ENCODE measurements at places on chromosomes 2 and 18.
A peak's percentile ranks its signal among the peaks of the same experiment; 100 is the strongest.

DNA sequence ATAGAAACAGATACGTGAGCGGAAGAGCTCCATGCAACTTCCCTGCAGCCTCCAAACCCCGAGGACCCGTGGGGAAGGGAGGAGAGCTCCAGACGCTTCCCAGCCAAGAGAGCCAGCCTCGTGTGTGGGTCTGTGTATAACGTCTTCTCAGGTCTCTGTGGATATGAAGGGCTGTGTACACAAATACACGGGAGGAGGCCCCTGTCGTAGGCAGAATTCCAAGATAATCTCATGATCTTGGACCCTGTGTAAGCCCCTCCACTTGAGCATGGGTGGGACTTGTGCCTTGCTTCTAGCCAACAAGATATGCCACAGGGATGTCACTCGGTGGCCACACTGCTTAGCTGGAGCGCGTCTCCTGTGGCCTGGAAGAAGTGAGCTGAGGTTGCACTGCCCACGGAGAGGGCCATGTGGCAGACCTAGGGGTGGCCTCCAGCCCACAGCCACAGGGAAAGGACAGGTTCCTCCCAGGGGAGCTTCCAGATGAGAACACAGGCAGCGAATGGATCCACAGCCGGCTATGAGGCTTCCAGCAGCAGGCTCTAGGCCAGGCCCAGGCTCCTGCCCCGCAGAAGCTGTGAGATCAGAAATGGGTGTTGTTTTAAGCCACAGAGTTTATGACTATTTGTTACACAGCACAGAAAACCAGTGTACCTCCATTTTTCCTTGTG, 15.6 kb upstream of the KLF11 start:
- DNase-seq: no peak

DNA sequence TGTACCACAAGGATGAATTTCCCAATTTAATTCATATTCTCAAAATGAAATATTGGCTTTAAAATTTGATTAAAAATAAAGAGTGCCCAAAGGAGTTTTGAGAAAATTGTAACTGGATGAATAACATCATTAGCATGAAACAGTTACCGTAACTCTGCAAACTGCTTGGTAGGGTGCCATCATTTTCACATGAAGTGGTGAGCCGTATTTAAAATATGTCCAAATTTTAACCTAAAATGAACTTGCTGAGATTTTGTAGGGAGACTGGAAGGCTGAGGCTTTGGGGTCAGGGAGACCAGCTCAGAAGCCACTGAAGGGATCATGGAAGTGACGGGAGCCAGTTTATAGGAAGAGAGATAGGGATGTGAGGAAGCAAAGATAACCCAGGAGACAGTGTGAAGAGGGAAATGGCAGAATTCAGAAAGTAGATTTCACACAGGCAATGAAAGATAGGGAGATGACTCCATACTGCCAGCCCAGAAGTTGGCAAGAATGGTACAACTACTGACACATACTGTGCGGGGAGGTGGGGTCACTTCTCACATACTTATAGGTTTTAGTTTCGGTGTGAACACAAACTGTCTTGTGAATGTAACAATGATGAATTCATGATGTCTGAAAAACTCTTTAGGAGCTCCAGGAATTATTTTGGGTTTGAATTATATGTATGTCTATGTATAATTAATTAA, 53.8 kb downstream of the EFEMP1 start:
- DNase-seq: no peak

- DNase-seq: no peak
Measured at GRCh38 chr18:3495691-3496430, 45.9 kb downstream of the TGIF1 start.

GRCh38 chr2:19819097-19820065, 82.4 kb downstream of the TTC32 start:
- DNase-seq: no peak

DNA sequence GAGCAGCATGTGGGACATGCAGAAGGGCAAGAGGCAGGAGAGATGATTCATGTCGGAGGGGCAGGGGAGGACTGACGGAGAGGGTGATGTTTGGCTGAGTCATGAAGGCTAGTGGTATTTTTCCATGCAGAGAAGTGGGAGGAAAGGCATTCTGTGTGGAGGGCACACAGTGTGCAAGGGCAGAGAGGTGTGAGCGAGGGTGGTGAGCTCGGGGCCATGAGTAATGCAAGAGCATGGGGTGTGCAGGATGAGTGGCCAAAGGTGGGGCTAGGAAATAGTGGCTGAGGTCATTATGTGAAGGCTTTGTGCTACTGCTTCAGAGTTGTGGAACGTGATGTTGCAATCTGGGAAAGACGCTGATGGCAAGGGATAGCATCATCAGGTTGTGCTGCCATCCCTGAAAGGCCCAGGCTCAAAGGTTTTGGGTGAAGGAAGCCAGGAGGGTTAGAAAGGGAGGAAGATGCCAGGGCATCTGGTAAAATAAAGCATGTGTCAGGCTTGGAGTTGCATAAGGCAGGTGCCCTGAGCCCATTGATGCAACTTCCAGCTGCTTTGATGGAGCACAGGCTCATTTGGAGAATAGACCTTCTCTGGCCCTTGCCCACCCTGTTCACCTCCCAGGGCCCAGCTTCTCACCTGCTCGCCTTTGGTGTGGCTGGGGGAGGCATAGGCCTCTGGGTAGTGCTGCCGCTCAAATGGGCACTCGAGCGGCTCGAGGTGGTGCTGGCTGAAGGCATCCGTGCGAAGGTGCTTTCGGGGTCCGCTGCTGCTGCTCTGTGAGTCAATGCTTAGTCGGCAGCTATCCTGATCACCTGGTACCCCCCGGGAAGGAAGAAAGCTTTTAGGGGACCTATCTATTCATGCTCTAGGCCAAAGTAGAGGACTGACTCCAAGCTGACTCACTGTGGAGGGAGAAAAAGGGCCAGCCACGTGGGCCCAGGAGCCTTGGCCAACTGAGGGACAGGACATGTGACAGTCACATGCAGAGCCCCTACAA, 37.5 kb downstream of the PAX8 start:
- peak; percentile 72 for DNase-seq

- DNase-seq: no peak
Measured at GRCh38 chr2:47043142-47043890, 111.8 kb downstream of the STPG4 start.

- no peak for DNase-seq
Measured at GRCh38 chr2:145323512-145323911, 803.6 kb upstream of the ZEB2 start.

DNA sequence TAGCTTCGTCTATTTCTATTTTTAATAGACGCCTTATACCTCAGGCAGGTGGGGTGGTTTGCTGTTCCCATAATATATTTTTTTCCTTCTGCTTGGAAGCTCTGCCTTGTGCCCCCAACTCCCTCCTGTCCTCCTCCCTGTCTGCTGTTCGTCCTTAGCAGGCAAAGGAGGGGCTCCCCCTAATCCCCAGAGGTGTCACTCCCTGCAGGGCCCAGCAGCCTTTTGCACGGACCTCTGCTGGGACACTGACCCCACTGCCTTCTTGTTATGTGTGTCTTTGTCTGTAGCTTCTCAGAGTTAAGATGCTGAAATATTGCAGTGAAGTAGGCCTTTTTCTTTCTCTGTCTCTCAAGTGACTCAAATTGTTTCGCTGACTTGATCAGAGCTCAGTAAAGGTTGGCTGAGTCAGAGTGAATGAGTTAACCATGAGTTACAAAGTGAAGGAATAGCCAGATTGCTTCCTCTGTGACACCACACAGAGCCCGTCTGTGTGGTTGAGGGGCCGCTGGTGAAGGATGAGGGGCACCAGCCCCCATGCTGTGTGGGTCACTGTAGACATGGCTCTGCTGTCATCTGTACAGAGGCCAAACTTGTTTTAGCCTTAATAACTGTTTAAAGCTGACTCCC, 47.7 kb downstream of the PRKCE start:
- no peak for DNase-seq

DNA sequence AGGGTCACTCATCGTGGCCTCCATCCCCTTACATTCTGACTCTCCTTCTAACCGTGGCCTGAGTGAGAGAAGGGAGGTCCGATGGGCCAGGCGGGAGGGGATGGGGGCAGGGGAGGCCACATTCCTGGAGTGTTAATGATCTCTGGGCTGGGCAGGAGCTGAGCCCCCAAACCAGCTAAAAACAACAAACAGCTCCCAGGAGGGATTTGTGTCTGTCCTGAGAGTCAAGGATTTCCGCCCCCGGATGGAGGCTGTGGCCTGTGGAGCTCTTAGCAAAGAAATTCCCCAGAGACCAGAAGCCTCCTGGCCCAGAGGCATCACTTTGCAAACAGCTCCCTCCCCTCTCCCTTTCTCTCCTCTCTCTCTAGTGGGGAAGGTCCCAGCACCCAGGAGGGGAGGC, 23.5 kb downstream of the EMX1 start:
- no peak for DNase-seq

DNA sequence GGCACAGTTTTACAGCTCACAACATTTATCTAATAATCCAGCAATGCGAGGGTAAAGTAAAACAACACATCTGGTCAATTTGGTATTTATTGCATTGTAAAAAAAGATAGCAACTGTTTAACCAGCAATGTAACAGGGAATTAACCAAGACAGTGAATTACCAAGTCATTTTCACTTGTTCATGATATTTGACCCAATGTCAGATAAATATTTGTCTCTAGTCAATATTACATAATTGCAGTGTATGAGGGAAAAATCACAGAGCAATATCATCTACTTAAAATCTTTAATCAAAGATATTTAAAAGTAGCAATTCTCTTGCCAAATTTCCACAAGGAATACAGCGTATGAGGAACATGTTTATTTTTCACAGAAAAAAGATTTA, 1265.1 kb upstream of the CHAC2 start:
- no peak for DNase-seq

GRCh38 chr2:225282858-225283710, 116.4 kb upstream of the NYAP2 start:
- DNase-seq: peak; percentile 2

- no peak for DNase-seq
Measured at GRCh38 chr2:157831573-157832315, 44.4 kb downstream of the ACVR1 start.

DNA sequence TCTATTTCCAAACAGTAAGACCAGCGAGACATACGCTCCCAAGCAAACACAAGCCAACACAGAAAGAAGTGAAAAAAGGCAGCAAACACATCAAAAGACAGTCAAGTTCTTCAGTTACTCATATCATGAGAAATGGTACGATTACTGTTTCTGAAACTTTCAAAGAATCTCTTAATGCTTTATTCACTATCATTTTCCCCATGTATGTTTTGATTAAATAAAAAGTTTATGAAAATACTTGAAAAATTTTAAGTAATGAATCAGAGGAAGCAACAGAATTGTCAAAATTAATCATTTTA, 114.9 kb downstream of the HDAC4 start:
- no peak for DNase-seq

DNA sequence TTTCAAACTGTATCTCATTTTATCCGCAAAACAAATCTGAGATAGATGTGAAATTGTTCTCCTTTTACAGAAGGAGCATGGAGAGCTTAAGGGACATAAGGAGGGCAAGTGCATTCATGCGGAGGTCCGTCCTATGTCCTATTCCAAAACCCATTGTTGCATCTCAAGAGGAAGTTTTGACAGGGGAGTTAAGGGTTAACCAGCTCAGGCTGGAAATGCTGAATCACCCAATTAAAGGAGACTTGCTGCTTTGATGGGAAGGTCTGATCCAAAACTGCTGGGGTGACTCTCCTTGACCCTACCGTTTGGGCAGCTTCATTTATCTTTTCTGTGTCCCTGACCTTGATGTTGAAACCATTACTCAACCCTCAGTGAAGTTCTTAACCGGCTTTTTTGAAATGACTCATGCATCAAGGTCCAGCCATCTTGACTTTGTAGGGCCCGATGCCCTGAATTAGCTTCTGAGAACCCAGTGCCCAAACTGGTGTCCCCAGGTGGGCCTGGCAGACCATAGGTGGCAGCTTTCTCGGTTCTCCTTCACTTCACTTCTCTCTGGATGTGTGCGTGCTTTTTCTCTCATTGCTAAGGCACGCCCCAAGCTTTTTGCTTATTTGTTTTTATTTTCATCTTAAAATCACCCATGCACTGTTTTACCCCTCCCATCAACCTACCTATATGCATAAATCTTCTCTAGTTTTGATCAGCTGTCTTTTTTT, 15.9 kb upstream of the TXNDC2 start:
- no peak for DNase-seq

DNA sequence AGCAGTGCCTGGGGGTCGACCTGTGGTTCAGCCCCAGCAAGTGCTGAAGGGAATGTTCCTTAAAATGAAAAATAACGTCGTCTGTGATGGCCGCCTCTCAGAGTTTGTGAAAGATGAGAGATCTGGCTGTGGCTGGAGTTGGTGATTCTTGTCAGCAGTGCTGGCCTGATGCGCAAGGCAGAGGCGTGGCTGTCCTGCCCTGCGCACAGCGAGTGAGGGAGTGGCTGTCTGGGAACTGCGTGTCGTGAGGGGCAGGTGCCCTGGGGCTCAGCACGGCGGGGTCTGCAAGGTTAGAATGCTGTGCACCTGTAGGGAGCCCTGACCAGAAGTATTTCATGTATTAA, 8.8 kb downstream of the NFATC1 start:
- DNase-seq: peak; percentile 56

DNA sequence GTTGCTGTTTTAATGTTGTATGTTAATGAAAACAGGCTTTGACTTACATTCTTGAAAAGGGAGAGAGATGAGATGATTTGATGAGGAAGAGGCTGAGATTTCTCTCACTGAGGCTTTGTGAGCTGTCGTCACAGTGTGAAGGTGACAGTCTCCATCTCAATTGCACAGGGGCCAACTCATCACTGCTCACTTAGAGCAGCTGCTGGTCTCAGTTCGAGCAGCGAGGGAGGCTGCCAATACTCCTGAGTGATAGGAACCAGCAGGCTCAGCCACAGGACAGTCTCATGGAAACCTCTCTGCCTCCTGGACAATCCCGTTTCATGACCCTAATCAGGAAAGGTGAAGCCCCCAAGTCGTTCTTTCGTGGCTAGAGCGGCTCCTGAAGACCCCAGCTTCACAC, 170.7 kb upstream of the SOX11 start:
- DNase-seq: no peak

GRCh38 chr2:164624316-164624715, 3.0 kb upstream of the GRB14 start:
- no peak for DNase-seq

- no peak for DNase-seq
Measured at GRCh38 chr2:235054919-235055318, 103.1 kb downstream of the SH3BP4 start.

DNA sequence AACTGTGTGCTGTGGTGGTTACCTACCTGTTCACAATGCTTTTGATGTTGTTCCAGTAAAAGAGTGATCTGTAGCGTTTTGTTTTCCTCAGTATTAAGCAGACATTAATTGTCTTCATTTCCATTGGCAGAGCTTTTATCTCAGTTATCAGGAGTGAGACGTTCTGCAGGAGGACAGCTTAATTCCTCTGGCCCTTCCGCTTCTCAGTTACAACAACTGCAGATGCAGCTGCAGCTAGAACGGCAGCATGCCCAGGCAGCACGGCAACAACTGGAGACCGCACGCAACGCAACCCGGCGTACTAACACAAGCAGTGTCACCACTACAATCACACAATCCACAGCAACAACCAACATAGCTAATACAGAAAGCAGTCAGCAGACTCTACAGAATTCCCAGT, 78.3 kb downstream of the KCMF1 start:
- no peak for DNase-seq

- no peak for DNase-seq
Measured at GRCh38 chr2:240197462-240198139, 57.1 kb upstream of the OTOS start.

Data from activated CD4-positive, alpha-beta T cell treated with anti-CD3 and anti-CD28 coated beads, Interleukin-2, amount 50 U/mL, for 48 hours (primary cell).